ENCODE measurements at places on chromosomes 13 and 19.
A peak's percentile ranks its signal among the peaks of the same experiment; 100 is the strongest.

- no peak for DNase-seq
These were observed 10.3 kb downstream of the PALM start for GRCh38 chr19:718991-719512.

- no peak for DNase-seq
These were observed 17.8 kb downstream of the ACTL9 start for GRCh38 chr19:8680676-8681344.

- peak; percentile 7 for DNase-seq
These were observed 3.6 kb downstream of the TMEM161A start for GRCh38 chr19:19134687-19135158.

GRCh38 chr13:100364591-100364990 is 224.0 kb downstream of the GGACT start:
- no peak for DNase-seq

DNA sequence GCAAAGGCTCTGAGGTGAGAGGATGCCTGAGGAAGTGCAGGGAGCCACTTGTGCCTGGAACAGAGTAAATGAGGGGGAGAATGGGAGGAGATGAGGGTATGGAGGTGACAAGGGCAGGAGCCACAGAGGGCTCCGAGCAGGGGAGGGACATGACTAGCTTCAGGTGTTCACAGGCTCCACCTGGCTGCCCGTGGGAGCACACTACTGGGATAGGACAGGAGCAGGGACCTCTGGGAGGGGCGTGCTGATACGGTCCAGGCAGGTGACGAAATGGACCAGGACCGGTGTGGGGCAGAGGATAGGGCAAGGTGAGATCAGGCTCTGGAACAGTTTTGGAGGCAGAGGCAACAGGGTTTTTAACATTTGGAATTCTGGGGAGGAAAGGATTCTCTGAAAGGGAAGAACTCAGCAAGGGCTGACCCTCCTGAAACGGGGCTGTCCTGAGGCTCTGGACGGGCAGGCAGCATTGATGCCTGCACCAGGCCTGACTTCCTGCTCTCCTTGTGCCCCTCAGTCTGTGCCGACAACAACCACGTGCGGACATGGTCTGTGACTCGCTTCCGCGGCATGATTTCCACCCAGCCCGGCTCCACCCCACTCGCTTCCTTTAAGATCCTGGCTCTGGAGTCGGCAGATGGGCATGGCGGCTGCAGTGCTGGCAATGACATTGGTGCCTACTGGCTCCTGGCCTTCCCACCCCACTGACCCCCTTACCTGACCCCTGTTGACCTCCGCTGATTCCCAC is 11.6 kb downstream of the SHKBP1 start:
- no peak for DNase-seq

DNA sequence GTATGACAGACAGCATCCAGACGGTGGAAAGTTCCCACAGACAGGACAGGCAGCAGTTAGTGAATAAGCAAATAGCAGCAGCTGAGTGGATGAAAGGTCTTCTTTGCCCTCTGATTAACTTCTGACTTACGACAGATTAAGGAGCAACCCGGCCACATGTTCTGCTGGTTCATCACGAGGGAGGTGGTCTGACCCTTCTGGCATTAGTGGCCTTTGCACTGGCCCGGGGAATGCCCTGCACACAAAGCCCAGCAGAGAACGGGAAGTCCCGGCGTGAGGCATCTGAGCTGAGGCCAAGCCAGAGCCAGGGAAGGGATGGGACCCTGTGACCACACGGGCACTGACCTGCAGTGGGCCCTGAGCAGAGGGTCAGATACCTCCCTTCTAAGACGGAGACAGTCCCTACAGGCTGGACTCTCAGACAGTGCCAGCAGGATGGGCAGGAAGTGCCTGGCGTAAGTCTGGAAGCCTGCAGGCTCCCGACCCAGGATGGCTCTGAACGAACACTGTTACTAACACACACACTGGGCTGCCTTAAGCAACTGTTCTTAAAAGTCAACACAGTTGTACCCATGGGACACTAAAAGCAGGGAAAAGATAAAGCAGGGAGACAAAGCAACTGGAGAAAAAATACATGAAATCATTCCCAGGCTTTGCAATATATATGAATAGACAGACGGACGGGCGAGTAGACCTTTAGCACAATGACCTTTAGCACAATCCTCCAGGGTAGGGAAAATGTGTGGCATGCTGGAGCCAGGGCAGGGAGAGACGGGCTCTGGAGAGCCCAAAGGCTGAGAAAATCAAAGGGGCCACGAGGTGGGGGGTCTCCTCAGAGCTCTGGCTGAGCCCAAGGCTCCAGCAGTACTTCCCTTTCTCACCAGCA is 6.3 kb downstream of the C19orf12 start:
- DNase-seq, result no peak

- DNase-seq, result no peak
These were observed 6.5 kb downstream of the PIAS4 start for GRCh38 chr19:4013886-4014540.

DNA sequence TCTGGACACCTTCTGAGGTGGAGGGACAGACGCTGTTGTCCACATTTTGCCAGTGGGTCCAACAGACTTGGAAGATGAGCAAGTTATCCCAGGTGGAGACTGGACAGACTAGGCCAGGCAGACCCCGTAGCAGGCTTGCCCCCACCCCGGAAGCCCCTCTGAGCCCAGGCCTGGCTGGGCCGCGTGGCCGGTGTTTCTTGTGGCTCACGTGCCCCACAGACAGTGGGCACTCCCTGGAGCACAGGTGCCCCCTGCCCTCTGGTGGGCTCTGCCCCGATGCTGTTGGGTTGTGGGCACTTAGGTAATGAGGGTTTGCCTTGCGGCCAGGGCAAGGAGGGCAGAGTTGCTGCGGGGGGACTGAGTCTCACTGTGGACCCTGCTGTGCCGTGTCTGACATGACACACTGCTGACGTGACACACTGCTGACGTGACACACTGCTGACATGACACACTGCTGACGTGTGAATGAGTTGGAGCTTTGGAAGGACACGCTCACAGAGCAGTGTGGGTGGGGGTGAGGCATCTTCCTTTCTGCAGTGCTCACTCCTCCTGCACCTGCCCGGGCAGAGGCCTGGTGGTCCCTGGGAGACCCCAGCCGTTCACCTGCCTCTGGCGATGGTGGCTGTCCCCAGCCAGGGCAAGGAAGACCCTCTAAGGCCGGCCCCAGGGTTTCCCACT is 25.1 kb downstream of the DOT1L start:
- peak; percentile 65 for DNase-seq

Measured in inflammatory macrophage treated with lipopolysaccharide for 1 hour (primary cell).